ENCODE measurements at places on chromosomes 12 and 14. TPM values are rescaled to one million over a fixed set of nuclear protein-coding genes. Genes with fewer than 3 reads are reported as not detected.

The INF2 gene
- total RNA-seq, result 107 TPM

- H3K27me3 ChIP-seq, result no peaks in the 10 kb centered on the region
- H3K27ac ChIP-seq, result no peak overlapping the region
- H3K36me3 ChIP-seq, result no peaks in the 10 kb centered on the region
- H3K4me3 ChIP-seq, result no peak overlapping the region
These were observed 195.3 kb upstream of the IGF1 start for GRCh38 chr12:102675672-102676071.

- DNase-seq, result no peak
- H3K27me3 ChIP-seq, result no peaks in the 10 kb centered on the region
- no peak overlapping the region for H3K4me3 ChIP-seq
- peaks cover 10% of the 10 kb centered on the region for H3K4me1 ChIP-seq
- H3K36me3 ChIP-seq, result no peaks in the 10 kb centered on the region
- H3K27ac ChIP-seq, result no peak overlapping the region
These were observed 3.0 kb downstream of the NCOR2 start for GRCh38 chr12:124564232-124564958.

GRCh38 chr12:29223956-29224543 is 75.0 kb downstream of the FAR2 start:
- H3K4me1 ChIP-seq, result 0 out of 2 replicates have a peak, but pooled peaks cover 22% of the 10 kb centered on the region
- H3K27ac ChIP-seq, result no peak overlapping the region
- H3K27me3 ChIP-seq, result no peaks in the 10 kb centered on the region
- no peak overlapping the region for H3K4me3 ChIP-seq

GRCh38 chr12:132267873-132268272 is 61.5 kb downstream of the GALNT9 start:
- H3K27ac ChIP-seq, result no peak overlapping the region
- H3K27me3 ChIP-seq, result peaks cover 98% of the 10 kb centered on the region
- H3K4me3 ChIP-seq, result no peak overlapping the region

GRCh38 chr14:77324289-77324688 is 3.5 kb downstream of the GSTZ1 start:
- no peak for DNase-seq
- peaks cover 14% of the 10 kb centered on the region for H3K4me1 ChIP-seq
- H3K36me3 ChIP-seq, result no peaks in the 10 kb centered on the region
- no peak overlapping the region for H3K27ac ChIP-seq
- H3K4me3 ChIP-seq, result no peak overlapping the region

All from PC-9 (cell line).